ENCODE measurements at places on chromosomes 1 and 21.

DNA sequence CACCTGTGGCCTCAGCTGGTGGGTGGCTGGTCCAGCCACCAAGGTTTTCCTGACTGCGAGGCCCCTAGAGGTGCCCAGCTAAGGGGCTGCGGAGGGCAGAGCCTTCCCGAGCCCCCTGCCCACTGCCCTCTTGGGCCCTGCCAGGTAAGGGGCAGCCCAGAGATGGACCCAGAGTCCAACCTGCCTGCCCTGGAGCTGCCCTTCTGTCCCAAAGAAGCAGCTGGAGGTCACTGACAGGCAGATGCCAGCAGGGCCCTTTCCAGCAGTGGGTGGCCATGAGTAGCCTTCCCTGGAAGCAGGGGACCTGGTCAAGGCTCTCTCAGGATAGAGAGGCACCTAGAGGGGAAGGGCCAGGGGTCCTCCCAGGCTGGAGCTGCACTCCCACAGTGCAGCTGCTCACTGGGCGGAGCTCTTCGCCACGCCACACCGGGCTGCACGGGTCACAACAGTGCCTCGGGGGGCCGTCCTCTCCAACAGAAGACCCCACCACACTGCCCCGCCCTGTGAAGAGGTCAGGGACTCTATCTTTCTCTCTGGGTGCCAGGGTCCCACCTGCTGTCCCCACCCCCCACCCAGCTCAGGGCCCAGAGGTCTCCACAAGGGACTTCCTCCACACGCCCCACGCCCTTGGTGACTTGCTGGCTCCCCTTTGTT is 10.9 kb upstream of the GNB1 start:
- DNase-seq = no peak

DNA sequence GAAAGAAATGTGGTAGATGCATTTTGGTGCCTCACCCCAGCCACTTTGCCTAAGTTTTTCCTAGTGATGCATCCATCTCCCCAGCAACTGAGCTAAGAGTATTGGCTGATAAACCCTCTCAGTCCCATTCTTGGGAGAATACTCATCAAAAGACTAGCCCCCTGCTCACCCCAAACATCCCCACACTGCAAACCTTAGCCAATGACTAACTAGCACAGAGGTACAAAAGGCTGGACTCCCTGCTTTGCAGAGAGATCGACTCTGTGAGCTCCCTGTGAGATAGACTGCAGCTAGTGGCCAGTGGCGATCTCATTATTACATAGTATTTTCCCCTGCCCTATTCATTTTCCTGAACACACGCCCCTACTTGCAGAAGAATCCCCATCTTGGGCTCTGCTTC is 155.3 kb downstream of the HHIPL2 start:
- DNase-seq = no peak

DNA sequence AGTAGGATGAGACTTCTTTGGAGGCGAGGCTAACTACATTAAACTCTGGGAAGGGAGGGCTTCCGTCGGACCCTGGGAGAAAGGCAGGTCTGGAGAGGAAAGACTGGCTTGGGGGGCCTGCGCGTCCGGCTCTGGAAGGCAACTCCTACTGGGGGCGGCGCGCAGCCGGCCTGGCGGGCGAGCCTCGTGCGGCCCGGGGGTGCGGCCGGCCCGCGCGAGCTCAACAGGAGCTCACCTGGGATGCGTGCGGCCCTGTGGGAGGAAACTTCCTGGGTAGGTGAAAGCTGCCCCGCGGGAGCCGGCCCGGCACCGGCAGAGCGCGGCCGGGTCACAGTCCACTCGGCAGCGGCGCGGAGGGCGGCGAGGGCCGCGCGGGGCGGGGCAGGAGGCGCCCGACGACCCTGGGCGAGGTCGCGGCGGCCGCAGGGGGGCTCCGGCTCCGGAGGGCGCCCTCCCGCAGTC is 449 bp downstream of the EPS15 start:
- no peak for DNase-seq

GRCh38 chr1:50977575-50978143 is 7.6 kb downstream of the CDKN2C start:
- no peak for DNase-seq

DNA sequence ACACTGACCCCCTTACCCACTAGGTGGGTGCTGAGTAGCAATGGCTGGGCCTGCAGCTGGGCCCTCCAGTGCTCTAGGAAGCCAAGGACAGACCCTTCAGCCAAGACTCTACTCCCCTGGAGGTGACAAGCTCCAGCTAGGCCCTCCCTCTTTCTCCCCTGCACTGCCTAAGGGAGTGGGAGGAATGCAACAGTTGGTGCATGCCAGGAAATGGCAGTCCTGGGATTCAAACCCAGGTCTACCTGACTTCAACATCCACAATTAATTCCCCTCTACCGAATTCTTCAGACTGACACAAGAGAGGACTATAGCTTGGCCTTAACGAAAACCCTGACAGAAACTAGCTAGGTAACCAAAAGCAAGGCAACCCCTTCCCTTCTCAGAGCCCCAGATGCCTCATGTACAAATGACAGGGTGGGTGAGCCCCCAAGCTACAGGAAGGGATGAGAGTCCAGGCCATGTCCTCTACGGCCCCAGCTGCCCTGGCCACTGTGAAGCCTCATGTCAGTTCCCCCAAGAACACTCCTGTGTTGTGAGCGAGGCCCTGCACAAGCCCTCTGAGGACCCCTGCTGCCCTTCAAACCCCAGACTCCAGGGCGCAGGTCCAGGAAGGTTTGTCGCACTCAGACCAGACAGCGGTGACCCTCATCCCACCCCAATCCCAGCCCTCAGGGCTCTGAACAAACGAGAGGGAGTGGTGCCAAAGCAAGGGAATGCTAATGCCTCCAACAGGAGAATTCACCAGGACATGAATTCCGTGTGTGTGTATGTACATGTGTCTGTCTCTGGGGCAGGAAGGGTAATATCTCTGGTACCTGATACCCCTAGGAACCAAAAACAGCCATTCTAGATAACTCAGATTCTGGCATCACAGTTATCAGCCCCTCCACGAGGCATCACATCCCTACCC is 92.3 kb downstream of the MRPL37 start:
- no peak for DNase-seq

All from NCI-H187 (cell line).